ENCODE measurements at places on chromosomes 12 and 14. TPM values are rescaled to one million over a fixed set of nuclear protein-coding genes. Genes with fewer than 3 reads are reported as not detected.

GRCh38 chr14:95511687-95512086 lies 4.8 kb downstream of the SYNE3 start:
- no peak for DNase-seq

Gene KCNMB4
- total RNA-seq, result 1.6 TPM

DNA sequence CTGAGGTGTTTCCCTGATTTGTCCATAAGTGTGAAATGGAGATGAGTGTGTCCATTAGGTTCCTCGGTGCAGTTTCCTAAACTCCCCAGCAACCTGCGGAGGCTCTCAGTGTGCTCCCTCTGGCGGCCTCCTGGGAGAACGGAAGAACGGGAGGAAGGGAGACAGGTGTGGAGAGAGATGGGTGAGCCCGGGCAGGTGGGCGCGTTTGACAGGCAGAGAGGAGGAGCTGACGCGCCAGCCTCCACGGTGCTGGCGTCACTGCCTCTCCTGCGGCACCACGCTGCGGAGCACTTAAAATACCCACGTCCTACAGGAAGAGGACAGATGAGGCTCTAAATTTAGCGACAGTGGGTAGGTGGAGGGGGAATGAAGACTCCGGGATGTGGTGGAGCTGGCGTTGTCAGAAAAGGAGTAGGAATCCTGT lies 26.8 kb upstream of the PEX5 start:
- no peak for DNase-seq

DNA sequence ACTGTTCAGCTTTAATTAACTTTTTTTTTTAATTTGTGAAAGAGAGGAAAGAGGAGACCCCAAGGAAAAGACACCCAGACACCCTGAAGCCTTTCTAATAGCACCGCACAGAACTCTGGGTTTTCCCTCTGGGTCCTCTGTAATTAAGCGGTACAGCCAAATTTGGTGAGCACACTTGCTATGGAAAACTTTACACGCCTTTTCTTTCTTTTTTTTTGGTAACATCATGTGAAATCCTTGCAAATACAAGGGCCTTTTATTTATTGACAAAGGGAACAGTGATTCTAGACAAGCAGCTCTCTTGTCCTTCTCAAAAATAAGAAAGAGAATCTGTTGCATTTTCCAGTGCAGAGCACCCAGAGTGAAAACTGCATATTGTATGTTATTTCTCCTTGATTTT lies 44.4 kb upstream of the CPM start:
- DNase-seq, result no peak

DNA sequence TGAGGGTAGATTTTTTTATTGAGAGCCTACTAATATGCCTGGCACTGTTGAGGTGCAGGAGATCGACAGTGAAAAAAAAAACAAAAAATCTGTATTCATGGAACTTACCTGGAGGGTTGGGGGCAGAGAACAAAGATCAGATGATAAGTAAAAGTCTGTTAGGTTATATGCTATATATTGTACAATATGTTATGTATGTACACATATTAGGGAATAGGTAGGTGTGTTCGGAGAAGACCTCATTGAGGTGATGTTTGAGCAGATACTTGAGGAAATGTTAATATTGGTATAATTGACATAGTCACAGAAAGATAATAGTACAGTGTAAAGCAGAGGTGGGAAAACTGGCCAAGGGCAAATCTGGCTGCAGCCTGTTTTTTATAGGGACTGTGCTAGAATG lies 5.6 kb downstream of the ARF6 start:
- no peak for DNase-seq

Gene RNF212B
- not detected for total RNA-seq

DNA sequence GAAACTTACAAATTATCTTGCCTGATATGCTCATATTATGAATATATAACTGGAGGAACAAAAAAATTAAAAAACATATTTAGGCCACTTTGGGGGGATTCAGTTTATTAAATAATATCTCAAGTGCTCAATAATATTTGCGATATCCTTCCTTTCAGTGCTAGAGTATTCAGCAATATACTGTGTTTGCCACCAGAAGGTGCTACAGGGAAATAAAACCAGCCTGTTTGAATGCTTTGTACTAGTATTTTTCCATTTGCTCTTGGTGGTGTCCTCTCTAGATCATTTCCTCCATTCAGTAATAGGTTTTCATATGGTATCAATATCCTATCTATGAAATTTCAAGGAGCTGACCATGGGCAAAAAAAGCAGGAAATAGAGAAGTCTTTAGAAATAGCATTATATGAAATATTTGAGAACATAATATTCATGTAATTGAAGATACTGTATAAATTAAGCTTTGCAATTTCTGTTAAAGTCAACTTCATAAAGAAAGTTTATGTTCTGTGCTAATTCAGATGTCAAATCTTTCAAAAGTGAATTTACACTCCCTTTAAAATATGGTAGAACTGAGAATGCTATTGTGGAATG lies 106.2 kb upstream of the NAV3 start:
- DNase-seq, result no peak

DNA sequence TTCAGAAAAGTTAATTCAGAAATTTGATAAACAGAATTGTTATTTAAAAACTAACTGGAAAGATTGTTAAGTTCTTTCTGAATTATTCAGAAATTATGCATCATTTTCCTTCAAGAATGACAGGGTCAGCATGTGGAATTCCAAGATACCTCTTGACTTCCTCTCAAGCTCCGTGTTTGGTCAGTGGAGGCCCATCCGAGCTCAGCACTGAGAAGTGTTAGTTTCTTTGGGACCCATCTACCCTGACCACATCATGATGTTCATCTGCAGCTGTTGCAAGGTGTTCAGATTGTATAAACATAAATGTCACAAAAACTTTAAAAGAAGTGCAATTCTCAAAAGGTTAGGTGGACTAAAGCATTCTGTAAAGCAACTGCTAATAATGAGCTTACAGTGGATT lies 33.7 kb downstream of the MDM2 start:
- DNase-seq, result no peak

Measured in kidney epithelial cell (primary cell).